Activated CD8-positive, alpha-beta memory T cell treated with anti-CD3 and anti-CD28 coated beads for 1 hour (primary cell): ENCODE measurements at places on chromosomes 11 and 22.

DNA sequence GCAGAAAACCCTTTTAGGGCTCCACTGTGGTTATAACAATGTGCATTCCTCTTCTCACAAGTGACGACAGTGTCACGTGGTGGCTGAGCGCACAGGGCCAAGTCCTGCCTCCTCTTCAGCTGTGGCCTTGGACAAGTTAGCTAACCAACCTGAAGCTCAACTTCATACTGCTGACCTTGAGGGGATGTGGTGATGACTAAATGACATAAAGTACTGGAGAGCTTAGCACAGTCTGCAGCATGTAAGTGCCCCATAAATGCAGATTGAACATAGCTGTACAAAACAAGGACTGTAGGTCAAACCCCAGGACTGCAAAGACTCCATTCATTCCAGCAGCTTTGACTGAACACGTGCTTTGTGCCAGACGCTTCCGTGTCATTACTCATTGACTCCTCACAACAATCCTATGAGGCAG, 20.1 kb upstream of the MRGPRX2 start:
- no peak for DNase-seq

GRCh38 chr22:40432625-40433024, 62.2 kb downstream of the SGSM3 start:
- DNase-seq: no peak

DNA sequence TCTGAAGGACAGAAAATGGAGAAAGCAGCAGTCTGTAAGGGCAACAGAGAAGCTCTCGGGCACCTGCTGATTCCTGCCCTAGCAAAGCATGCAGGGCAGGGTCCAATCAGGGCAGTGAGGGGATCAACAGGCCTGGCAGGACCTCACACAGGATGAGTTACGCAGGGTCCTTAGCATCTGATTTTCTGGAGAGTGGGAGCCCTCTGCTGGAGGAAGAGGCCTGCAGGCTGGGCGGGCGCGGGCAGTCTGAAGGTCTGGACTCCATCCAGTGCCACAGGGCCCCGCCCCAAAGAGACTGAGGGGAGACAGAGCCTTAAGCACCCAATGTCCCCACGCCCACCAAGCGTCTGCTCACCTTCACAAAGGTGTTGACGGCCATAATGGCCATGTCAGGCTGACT, 28.9 kb downstream of the AP1B1 start:
- no peak for DNase-seq

DNA sequence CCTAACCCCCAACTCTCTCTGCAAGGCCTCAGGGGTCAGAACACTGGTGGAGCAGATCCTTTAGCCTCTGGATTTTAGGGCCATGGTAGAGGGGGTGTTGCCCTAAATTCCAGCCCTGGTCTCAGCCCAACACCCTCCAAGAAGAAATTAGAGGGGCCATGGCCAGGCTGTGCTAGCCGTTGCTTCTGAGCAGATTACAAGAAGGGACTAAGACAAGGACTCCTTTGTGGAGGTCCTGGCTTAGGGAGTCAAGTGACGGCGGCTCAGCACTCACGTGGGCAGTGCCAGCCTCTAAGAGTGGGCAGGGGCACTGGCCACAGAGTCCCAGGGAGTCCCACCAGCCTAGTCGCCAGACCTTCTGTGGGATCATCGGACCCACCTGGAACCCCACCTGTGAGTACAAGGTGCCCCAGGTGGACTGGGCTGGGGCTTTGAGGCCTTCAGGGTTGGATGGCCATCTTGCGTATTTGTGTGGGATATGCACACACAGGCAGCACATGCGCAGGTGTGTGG, at the start of gene BEST1:
Gene BEST1, plus strand, starts transcription at position 317 of the 513 bp plus-strand sequence. CDS start 1,456 bp downstream, outside the sequence.
- no peak for DNase-seq

GRCh38 chr11:20374741-20375300, 11.3 kb downstream of the HTATIP2 start:
- DNase-seq: no peak
